ENCODE measurements at places on chromosomes 6 and 20.

- DNase-seq = no peak
These were observed 67.7 kb downstream of the PHACTR2 start for GRCh38 chr6:143745166-143746133.

GRCh38 chr20:9609887-9610502 is 95.6 kb downstream of the LAMP5 start:
- peak; percentile 57 for DNase-seq

GRCh38 chr6:87806099-87806498 is 104.1 kb upstream of the AKIRIN2 start:
- DNase-seq = no peak

- DNase-seq = no peak
These were observed 43.5 kb upstream of the SLCO4A1 start for GRCh38 chr20:62598761-62599194.

GRCh38 chr6:12457094-12457493 is 166.9 kb downstream of the EDN1 start:
- DNase-seq = no peak

DNA sequence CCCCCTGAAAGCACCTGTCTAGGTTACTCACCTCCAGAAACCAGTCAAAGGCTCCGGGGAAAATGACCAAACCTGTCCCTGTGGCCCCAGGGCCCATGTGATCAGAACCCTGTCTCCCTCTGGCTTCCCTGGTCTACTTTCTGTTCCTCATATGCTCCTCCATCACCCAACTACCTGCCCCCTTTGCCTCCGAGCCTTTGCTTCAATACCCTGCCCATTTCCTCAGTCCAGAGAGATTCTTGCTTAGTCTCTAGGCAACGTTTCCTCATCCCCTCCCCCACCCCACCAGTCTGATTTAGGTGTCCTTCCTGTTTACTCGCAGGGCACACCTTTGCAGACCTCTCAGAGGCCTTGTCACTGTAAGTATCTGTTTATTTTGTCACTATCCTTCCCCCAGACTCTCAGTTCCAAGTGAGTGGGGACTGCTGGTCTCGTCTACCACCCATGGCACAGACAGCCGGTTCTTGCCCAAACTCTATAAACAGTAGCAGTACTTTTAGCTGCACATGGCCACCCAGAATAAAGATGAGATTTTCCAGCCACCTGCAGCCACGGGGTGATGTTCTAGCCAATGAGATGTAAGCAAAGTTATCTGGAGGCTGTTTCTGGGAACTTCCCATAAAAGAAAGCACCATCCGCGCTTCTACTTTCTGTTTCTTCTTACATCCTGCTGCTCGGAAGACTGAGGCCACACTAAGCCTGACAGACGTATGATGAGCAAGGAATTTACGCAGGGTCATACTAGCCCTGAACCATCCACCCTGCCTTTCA is 13.3 kb downstream of the ELOVL5 start:
- DNase-seq = no peak

- no peak for DNase-seq
These were observed 210.0 kb upstream of the SSTR4 start for GRCh38 chr20:22825076-22825475.

GRCh38 chr20:24389686-24390085 is 79.7 kb upstream of the SYNDIG1 start:
- DNase-seq = no peak
